ENCODE measurements at places on chromosomes 6 and 20.
A peak's percentile ranks its signal among the peaks of the same experiment; 100 is the strongest.

GRCh38 chr6:14734052-14734415 lies 511.8 kb upstream of the JARID2 start:
- no peak for DNase-seq

- no peak for DNase-seq
Observed at GRCh38 chr6:118313208-118313607, 234.9 kb upstream of the PLN start.

DNA sequence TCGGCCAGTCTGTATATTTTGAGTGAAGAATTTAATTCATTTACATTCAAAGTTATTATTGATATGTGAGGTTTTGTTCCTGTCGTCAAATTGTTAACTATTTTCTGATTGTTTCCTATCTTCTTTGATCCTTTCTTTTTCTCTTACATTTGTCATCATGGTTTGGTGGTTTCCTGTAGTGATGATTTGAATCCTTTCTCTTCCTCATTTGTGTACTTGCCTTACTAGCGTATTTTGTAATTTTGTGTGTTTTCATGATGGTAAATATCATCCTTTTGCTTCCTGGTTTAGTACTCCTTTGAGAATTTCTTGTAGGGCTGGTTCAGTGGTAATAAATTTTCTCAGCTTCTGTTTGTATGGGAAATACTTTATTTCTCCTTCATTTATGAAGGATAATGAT lies 151.7 kb upstream of the CEP162 start:
- no peak for DNase-seq

DNA sequence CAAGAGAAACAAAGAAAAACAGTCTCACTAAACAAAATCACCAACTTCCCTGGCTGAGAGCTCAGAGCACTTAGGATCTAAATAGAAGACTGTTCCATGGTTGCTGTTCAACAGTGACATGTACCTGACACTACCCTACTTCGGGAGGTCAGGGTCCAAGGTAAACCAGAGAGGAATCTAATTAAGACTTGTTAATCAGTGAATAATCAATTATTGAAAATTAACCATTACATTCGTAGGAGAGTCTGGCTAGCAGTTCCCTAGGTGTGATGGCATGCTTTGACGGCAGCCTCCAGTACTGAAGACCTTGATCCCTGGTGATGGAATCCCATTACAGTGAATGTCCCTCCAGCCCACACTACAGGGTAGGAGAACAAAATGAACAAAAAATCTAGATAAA lies 154.0 kb upstream of the AFDN start:
- DNase-seq = no peak

DNA sequence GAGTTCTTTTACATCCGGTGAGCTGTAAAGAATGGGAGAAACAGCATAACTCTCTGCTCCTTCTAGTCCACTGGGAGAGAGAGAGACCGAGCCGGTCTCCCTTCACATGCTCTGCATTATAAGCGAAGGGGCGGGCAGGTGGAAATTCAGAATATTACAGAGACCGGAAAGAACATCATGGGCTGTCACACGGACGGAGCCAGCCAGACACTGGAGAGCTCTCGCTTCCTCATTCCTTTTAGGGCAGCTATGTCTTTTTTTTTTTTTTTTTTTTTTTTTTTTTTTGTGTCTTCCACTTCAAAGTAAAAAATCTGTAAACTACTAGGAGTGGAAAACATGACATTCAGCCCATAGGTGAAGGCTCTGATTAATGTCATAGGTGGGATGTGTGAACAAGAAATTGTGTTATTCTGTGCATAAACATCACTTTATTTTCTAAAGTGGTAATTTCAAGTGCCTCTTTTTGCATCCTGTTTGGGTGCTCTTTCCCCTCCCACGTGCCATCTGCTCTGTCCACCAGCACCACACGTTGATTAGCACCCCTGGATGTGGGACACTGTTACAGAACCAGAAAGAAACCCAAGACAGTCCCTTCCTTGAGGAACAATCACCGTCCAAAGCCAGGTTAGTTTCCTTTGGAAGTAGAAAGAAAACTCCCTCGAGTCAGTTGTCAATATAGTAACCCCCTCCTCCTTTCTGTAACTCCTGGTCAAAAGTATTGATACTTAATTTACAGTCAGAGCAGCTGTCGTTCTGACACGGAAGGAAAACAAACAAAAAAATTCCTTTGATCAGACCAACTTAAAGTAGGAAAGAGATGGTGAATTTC lies at the start of gene TAGAP:
Gene TAGAP (minus strand): TSS at position 93 of the 829 bp plus-strand sequence. CDS start 845 bp downstream, outside the sequence.
- peak; percentile 95 for DNase-seq

DNA sequence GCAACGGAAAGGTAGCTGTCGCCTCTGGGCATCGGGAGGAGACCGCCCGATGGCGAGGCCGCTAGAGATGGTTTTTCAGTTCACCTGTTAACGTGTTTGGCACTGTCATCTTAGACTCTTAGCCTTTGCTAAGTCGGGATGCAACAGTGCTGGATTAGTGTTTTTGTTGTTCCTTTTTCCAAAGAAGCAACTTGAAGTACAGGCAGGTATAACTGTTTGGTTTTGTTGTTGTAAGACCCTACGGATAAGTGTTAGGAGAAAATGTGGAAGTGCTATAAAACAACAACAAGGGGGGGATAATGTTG lies 723 bp downstream of the MANEA start:
- DNase-seq = no peak

DNA sequence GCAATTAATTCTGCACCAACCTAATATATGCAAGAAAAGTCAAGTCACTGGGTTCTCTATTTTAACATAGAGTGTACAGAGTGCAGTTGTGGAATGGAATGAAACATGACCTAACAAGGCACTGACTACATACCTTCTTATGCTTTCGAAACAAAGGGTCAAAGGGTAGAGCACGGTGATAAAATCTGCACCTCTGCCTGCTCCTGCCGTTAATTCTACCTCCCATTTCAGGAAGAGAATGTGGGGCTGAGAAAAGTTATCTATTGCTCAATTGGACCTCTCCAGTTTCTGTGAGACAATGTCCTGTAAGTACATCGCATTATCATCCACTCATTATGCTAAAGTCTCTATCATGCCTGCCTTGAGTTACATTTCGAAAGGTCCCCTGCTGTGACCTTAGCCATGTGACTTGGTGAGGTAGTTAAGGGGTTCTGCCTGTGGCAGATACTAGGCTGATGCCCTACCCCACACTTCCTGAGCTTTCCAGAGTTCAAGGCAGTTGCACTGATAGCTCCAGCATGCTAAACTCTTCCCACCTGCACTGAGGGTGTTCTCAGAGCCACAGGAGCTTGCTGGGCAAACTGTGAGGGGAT lies 14.0 kb upstream of the MOCS1 start:
- DNase-seq = no peak

- DNase-seq = no peak
Observed at GRCh38 chr6:16158943-16159557, 30.2 kb downstream of the MYLIP start.

- peak; percentile 92 for DNase-seq
Observed at GRCh38 chr6:166958926-166959861, 2.8 kb upstream of the RNASET2 start.

DNA sequence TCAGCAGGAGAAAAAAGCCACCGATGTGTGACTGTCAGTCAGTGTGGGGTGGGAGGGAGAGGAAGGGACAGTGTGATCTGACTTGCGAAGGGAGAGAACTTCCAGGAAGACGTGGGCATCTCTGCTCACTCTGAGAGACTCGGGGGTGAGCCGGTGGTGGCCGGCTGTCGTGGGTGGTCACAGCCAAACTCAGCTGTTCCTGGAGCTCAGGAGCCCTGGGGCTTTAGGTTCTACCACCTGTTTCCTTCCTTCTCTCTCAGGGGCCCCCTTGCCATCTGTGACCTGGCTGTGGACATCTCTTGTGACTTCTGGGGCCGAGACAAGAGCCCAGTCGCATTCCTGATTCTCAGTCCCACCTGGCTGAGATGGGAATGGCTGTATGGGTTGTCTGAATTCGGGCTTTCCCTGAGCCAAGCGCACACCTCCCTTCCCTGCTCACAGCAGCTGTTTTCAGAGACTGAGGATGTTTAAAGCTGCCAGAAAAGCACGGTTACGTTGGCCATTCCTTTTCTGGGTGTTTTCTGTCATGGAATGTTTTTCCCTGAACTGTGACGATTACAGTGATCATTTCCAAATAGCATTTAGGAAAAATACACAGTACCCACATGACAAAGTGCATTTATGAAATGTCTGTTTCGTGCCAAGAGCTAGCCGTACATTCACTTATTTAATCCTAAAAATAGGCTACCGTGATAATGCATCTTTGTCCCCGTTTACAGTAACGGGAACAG lies 36.5 kb downstream of the SYNJ2 start:
- DNase-seq = no peak

DNA sequence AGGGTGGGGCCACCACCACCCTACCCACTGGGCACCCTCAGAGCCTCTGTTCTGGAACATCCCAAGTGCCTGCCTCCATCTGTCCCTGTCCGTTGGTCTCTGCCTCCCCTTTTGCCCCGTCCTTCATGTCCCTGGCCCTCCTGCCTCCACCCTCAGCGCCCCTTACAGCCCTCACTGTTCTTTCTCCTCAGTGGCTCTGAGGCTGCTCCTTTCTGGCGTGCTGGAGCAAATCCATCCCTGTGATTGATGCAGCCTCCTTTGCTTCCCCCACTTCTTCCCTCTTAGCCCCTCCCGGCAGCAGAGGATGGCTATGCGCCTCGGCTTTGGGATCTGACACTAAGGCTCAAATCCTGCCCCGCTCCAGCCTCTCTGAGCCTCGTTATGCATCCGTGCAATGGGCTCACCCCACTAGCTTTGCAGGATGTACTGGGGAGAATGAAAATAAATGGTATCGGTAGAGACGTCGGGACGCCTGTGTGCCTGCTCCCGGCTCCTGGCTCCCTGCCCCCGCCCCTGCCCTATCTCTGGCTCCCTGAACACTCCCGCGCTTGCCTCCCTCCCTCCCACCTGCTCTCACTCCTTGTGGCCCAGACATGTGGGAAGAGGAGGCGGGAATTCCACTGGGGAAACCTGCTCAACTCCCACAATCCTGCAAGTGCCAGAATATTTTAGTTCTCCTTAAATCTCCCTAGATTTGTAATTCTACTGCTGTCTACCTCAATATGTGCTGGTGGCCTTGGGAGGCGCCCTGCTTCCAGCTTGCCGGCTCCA lies 13.1 kb downstream of the VSTM2L start:
- no peak for DNase-seq

GRCh38 chr20:44684047-44684967 lies 30.9 kb upstream of the CCN5 start:
- no peak for DNase-seq

- peak; percentile 69 for DNase-seq
Observed at GRCh38 chr6:43838276-43839036, 68.4 kb downstream of the VEGFA start.

DNA sequence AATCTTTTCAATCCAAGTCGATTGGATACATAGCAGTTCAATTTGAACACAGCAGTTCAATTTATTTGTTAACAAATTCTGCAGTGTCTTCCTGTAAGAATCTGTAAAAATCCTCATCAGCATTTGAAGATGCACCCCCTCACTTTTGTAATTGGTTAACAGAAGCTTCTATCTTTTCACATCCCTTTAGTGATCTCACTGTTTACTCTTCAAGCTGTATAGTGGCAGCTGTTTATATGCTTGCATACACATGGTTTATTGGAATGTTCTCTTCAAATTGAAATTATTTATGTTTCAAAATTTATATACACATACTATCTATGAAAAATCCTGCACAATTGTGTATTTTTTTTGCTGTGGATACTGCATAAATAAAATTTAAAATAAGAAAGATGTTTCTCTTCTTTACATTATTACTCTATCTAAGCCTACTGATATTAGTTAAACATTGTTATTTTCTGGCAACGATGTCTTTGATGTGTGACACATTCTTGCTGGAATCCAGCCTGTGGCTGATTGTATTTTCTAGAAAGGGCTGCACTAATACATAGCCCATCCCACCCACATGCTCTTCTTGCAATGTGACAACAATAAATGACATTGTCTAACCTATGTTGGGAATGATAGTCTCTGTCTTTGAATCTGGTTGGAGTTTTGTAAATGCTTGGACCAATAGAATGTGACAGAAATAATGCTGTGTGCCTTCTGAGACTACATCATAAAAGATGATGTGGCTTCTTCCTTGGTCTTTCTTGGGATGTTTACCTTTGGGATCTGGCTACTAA lies 573.0 kb downstream of the CD109 start:
- DNase-seq = no peak

- no peak for DNase-seq
Observed at GRCh38 chr6:53070806-53071205, 5.6 kb downstream of the FBXO9 start.

GRCh38 chr6:36069573-36069972 lies 42.0 kb downstream of the MAPK14 start:
- DNase-seq = no peak

DNA sequence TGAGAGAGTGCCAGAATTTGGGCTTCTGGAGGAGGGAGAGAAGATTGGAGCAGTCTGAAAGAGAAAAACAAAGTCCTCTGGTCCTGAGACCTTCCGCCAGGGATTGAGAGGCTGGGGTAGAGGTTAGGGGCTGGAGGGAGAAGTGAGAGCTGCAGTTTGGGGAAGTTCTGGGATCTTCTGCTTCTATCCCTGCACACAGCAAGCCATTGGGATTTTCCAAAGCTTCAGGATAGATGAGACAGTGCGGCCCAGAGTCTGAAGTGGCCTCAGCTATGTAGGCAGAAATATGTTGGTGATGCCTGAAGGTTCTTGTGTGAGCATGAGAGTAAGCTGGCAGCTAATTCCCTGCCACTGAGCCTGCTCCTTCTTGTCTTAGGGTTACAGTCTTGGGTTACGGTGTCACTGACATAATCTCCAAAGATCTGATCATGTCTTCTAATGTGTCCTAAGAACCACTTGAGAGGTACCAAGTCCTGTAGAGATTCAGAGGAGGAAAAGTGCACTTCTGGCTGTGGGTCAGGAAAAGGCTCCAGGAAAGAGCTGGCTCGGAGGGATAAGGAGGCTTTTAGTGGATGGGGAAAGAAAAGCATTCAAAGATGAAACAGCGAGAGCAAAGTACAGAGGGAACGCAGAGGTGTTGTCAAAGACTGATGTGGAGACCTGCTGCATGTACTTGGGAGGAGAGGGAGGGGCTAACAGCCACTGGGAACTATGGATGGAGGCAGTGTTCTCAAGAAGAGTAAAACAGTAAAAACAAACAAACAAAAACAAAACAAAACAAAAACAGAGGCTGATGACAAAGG lies 131.1 kb upstream of the MYLIP start:
- peak; percentile 24 for DNase-seq

DNA sequence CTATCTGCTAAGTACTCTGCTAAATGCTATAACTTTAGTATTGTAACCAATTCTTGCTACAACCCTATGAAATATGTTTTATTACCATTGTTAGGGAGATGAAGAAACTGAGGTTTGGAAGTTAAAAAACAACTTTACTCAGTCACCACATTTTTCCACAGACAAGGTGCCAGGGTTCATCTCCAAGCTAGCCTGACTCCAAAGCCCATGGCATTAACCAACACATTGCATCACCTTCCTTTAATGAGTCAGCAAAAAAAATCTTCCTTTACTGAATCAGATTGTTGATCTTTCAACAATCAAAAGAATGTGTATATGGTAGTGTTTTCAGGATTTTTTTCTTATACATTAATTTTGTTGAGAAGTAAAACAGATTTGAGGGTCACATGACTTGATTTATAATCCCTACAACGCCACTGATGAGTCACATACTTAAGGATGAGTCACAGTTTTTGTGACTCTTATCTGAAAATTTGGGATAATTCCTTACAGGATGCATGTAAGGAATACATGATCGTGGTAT lies 41.5 kb downstream of the MAN1A1 start:
- peak; percentile 75 for DNase-seq

GRCh38 chr20:19981031-19981451 lies 36.1 kb upstream of the NAA20 start:
- peak; percentile 33 for DNase-seq

GRCh38 chr6:98384801-98385200 lies 449.6 kb upstream of the POU3F2 start:
- DNase-seq = no peak

GRCh38 chr6:140360651-140361050 lies 986.2 kb upstream of the CITED2 start:
- no peak for DNase-seq
